ENCODE measurements at places on chromosomes 16 and 17. TPM values are rescaled to one million over a fixed set of nuclear protein-coding genes. Genes with fewer than 3 reads are reported as not detected.

SNX20 gene
- total RNA-seq: 21.4 TPM

PSMB10 gene
- 203 TPM for total RNA-seq

PIMREG gene
- total RNA-seq: 31.2 TPM

ACSM2A gene
- not detected for total RNA-seq

RCVRN gene
- 0.13 TPM for total RNA-seq

HEATR9 gene
- 0.21 TPM for total RNA-seq

ZNF768 gene
- 17.3 TPM for total RNA-seq

RMI2 gene
- total RNA-seq: 39.2 TPM

ARL17B gene
- total RNA-seq: 17.2 TPM

WIPF2 gene
- 20.8 TPM for total RNA-seq

KRT23 gene
- not detected for total RNA-seq

HS3ST3A1 gene
- 0.21 TPM for total RNA-seq

CTRL gene
- 3.6 TPM for total RNA-seq

TRIM25 gene
- 96.1 TPM for total RNA-seq

TAT gene
- 0.44 TPM for total RNA-seq

ABAT gene
- total RNA-seq: 2.8 TPM

KRTAP4-4 gene
- not detected for total RNA-seq

HS3ST6 gene
- total RNA-seq: not detected

KRT32 gene
- not detected for total RNA-seq

GNGT2 gene
- total RNA-seq: 27.9 TPM

NPIPA8 gene
- not detected for total RNA-seq

UNC45B gene
- not detected for total RNA-seq

YBX2 gene
- total RNA-seq: not detected

TMEM220 gene
- not detected for total RNA-seq

ZNF785 gene
- 11.5 TPM for total RNA-seq

TRIM47 gene
- 8.6 TPM for total RNA-seq

CACNG5 gene
- total RNA-seq: not detected

PRSS27 gene
- 0.97 TPM for total RNA-seq

NR1D1 gene
- 3.4 TPM for total RNA-seq

GCGR gene
- not detected for total RNA-seq

WNT9B gene
- not detected for total RNA-seq

CES3 gene
- total RNA-seq: 1.9 TPM

GLOD4 gene
- total RNA-seq: 72.0 TPM

SP6 gene
- not detected for total RNA-seq

CHP2 gene
- total RNA-seq: 0.08 TPM

WNT3 gene
- total RNA-seq: not detected

POLR3K gene
- total RNA-seq: 56.0 TPM

C17orf58 gene
- 5.8 TPM for total RNA-seq

PLLP gene
- 0.77 TPM for total RNA-seq

CA7 gene
- not detected for total RNA-seq

EPN3 gene
- not detected for total RNA-seq

TCAP gene
- 0.69 TPM for total RNA-seq
